ENCODE measurements at places on chromosomes 2 and 18.

- DNase-seq, result no peak
Observed at GRCh38 chr2:107804608-107805498, 21.8 kb upstream of the RGPD4 start.

- DNase-seq, result no peak
Observed at GRCh38 chr18:48430150-48430549, 21.0 kb upstream of the ZBTB7C start.

DNA sequence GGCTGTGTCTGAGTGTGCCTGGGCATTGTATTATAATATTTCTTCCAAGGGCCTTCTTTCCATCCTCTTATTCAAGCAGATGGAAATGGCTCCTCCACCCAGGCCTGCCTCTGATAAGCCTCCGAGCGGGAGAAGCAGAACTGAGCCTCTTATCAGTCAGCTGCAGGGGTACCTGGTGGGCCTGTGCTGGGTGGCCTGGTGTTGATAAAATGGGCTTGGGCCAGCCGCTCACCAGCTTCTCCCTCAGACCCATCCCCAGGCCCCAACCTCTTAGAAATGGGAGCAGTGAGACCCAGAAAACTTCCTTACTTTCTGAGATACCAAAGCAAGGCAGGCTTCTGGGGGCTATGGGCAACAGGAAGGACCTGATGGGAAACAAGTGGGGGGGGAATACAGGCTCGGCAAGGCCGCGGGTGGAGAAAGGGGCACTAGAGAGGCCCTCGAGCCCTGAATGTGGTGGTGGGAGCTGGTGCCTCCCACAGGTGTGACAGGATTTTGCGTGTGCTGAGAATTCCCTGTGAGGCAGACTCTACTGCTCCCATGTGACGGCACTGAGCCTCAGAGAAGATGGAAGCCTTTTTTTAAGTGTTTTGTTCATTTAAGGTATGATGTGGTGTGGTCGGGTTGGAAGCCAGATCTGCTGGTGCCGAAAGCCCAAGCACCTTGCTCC lies 18.3 kb downstream of the GYPC start:
- no peak for DNase-seq

DNA sequence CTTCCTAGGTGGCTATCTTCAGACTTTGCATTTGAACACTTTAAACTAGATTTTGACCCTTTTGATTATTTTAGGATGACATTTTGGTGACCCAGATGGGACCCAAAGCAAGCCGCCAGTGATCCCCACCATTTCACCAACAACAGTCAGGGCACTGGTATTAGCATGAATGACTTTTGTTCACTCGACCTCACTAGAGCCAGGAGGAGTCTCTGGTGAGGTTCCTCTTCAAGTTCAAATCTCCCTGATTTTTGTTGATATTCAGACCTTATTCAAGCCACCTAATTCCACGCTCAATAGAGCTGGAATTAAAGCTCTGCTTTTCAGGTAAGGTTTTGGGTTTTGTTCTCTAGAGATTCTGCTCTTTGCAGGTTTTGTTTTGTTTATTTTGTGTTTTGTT lies 202.3 kb downstream of the MREG start:
- DNase-seq, result no peak

- no peak for DNase-seq
Observed at GRCh38 chr2:9778012-9778411, 65.3 kb upstream of the TAF1B start.

DNA sequence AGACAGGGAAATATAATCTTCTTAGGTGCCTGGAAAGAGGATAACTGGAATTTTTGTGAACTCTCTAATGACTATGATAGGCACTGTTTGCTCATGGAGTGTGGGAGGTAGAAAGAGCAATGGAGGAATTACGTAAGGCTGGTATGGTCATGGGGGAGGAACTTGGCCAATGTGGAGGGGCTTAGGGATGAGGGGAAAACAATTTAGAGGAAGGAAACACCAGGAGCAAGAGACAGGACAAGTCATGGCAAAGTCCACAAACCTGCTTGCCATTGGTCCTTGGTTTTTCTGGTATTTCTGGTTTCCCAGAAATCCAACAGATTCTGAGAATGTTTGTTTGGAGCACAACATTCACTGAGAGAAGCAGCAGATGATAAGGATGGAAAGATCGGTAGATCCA lies 274.2 kb downstream of the DYSF start:
- no peak for DNase-seq

DNA sequence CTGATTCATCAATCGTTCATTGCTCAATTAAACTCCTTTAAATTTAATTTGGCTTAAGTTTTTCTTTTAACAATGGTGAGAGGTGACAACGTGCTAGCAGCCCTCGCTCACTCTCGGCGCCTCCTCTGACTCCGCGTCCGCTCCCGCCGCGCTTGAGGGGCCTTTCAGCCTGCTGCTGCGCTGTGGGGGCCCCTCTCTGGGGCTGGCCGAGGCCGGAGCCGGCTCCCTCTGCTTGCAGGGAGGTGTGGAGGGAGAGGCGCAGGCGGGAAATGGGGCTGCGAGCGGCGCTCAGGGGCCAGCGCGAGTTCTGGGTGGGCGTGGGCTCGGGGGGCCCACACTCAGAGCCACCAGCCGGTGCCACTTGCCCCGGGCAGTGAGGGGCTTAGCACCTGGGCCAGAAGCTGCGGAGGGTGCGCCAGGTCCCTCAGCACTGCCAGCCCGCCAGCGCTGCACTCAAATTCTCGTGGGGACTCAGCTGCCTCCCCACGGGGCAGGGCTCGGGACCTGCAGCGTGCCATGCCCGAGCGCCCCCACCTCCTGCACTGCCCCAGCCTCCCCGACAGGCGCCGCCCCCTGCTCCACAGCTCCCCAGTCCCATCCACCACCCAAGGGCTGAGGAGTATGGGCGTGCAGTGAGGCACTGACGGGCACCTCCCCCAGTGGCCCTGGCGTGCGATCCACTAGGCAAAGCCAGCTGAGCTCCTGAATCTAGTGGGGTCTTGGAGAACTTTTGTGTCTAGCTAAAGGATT lies 19.6 kb downstream of the ANKMY1 start:
- no peak for DNase-seq

- no peak for DNase-seq
Observed at GRCh38 chr2:33406622-33407021, 69.8 kb upstream of the RASGRP3 start.

Data from stimulated activated CD8-positive, alpha-beta memory T cell treated with anti-CD3 and anti-CD28 coated beads, Interleukin-7, amount 100 ng/mL, for 1 hour (primary cell).